Inflammatory macrophage treated with lipopolysaccharide for 4 hours (primary cell): ENCODE measurements at places on chromosomes 12 and 14.

GRCh38 chr12:88570103-88570502 is 10.2 kb downstream of the KITLG start:
- no peak for DNase-seq

DNA sequence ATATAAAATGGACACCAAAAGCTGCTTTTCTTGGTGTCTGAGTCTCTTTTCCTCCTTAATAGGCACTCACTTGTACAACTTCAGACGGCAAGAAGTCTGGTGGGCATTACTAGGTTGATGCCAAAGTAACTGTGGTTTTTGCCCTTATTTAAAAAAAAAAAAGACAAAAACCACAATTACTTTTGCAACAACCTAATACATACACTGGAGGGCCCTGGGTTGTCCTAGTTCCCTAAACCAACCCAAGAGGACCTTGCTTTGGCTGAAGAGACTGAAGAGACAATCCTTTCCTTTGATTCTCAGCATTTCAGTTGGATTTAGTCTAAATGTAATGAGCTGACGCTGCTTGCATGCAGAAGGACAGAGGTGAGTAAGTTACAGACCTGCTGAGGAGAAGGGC is 16.2 kb upstream of the PLEKHG3 start:
- peak; percentile 65 for DNase-seq

DNA sequence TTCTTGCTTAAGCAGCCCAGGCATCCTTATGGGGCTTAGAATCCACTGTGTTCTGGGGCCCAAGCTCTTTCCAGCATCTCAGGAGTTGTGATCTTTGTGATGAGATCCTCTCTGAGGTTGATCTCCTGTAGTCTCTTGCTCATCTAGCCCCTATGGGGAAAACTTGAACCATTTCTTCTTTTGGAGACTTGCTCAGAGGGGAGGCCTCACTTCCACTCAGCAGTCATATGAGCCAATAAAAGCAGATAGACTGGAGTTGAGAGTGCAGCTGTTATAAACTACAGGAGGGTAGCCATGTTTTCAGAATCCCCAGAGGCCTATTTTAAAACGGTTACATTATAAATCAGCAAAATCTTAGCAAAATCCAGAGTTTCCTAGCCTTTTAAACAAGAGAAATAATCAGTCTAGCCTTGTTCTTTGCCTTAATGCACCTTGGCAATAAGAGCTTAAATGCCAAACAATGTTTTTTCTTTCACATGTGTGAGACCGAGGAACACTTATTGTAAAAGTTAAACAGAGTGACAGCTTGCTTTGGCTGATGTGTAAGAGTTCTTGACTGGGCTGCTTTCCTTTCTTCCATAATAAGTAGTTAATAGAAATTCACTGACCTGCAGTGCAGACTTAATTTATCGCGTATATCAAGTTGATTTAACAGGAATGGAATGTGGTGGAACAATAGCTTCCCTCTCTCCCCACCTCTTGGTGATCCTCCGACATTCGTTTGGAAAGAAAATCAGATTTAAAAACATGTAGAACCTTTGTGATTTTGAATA is 168.3 kb downstream of the NEDD1 start:
- DNase-seq = no peak

GRCh38 chr14:58669556-58670200 is 31.9 kb downstream of the DACT1 start:
- DNase-seq = no peak
